Mesangial cell (primary cell): ENCODE measurements at places on chromosomes 16 and 17. TPM values are rescaled to one million over a fixed set of nuclear protein-coding genes. Genes with fewer than 3 reads are reported as not detected.

The MARVELD3 gene
- 0.63 TPM in 1 of 2 replicates, not detected in the other for total RNA-seq

The KRT39 gene
- total RNA-seq = not detected in 2 replicates

The CCL4L2 gene
- total RNA-seq = not detected in 2 replicates

The HS3ST3A1 gene
- 56.4 and 91.1 TPM in 2 replicates for total RNA-seq

The DOC2B gene
- total RNA-seq = 21.3 and 67.9 TPM in 2 replicates

The GGT6 gene
- total RNA-seq = not detected in 2 replicates

The TBC1D3K gene
- total RNA-seq = under 0.01 TPM in 1 of 2 replicates, not detected in the other

The SLC5A11 gene
- total RNA-seq = not detected in 2 replicates

The CCDC40 gene
- total RNA-seq = 2.3 and 5.2 TPM in 2 replicates

The NDEL1 gene
- total RNA-seq = 24.7 and 32.6 TPM in 2 replicates

The KRT20 gene
- total RNA-seq = under 0.01 TPM in 1 of 2 replicates, not detected in the other

The SPIRE2 gene
- total RNA-seq = 1.5 and 5.8 TPM in 2 replicates

The AURKB gene
- total RNA-seq = 6.2 and 163 TPM in 2 replicates

The STH gene
- not detected in 2 replicates for total RNA-seq

The ZFPM1 gene
- 1.6 and 4.2 TPM in 2 replicates for total RNA-seq

The ATP2A1 gene
- total RNA-seq = 0.16 and 0.89 TPM in 2 replicates

The ZFP3 gene
- total RNA-seq = 0.81 and 2.2 TPM in 2 replicates

The KRT13 gene
- not detected in 2 replicates for total RNA-seq

The GPR139 gene
- not detected in 2 replicates for total RNA-seq

The ZNF624 gene
- 2.3 and 3.9 TPM in 2 replicates for total RNA-seq

The PRAC1 gene
- not detected in 2 replicates for total RNA-seq

The ARL2BP gene
- total RNA-seq = 59.6 and 68.3 TPM in 2 replicates

The RAI1 gene
- total RNA-seq = 27.4 and 52.0 TPM in 2 replicates

The SCNN1B gene
- not detected in 2 replicates for total RNA-seq

The CENPV gene
- 40.6 and 99.1 TPM in 2 replicates for total RNA-seq

The ITGA2B gene
- 0.13 and 0.16 TPM in 2 replicates for total RNA-seq

The PPM1E gene
- 0.51 and 1.1 TPM in 2 replicates for total RNA-seq
